Stimulated activated CD4-positive, alpha-beta T cell treated with anti-CD3 and anti-CD28 coated beads, TNF-alpha, amount 100 ng/mL, for 24 hours (primary cell): ENCODE measurements at places on chromosomes 6 and 20.

- no peak for DNase-seq
These were observed 564.2 kb downstream of the TFAP2B start for GRCh38 chr6:51382847-51383246.

DNA sequence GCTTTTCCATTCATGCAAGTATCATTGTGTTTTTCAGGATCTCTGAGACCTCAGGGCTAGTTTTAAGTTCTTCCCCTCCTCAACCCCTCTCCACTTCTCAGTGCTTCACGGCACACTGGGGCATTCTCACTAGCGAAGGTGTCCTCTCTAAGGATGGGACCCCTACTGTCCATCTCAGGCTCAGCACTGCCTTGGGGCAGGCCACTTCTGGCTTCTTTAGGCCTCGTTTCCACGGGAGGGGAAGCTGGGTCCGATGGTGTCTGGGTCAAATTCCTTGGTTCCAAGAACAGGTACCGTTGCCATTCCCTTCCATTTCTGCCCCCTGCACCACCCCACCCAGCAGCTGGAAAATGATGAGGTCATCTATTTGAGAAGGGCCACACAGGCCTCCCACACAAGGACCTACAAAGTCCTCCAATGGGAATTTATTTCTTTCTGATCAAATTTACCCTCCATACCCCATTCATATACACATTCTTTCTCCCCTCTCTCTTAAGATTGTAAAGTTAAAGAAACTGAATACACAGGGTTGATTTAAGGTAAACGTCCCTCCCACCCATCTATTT, 17.2 kb downstream of the GNAS start:
- DNase-seq = no peak

DNA sequence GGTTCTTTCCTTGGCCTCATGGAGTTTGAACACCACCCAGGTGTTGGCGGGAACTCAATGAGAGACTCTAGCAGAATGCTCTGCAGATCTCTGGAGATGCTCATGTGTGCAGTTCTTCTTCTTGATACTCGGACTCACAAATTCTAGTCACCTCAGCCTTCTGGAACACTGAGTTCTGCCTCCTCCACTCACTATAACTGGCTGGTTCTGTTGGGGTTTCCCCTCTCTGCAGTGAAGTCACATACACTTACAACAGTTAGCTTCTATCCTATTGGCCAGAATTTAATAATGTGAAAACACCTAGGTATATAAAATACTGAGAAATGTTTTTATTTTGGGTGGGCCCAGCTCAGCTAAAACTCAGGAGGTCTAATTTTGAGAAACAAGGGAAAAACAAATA, 109.6 kb upstream of the HIVEP1 start:
- DNase-seq = no peak

DNA sequence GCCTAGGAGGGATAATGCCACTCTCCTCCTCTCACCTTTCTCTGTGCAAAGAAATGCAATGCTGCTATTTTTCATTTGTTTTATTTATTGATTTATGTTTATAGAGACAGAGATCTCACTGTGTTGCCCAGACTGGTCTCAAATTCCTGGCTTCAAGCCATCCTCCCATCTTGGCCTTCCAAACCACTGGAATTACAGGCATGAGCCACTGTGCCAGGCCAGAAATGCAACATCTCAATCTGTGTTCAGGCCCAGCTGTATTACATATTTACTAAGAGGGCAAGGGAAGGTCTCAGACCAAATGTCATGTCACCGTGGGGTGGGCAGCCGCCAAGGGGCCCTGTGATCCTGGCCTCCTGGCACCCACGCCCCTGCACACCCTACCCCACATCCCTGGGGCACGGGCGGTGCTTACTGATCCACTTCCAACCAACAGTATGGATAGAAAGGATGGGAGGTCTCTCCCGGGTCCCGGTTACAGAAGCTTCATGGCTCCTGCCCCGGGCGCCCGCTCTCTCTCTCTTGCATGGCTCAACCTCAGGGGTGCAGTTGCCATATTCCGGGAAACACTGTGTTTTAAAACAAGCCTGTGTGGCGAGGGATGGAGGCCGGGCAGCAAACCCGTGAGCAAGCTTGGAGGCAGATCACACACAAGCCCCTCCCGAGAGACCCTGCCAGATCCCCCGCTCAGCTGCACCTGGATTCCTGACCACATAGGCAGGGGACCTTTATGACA, 111.8 kb downstream of the AGPAT4 start:
- DNase-seq = no peak

- DNase-seq = no peak
These were observed 48.6 kb downstream of the TMEM170B start for GRCh38 chr6:11586117-11586516.
